ENCODE measurements at places on chromosomes 3 and 15.

GRCh38 chr15:83112233-83112955, 4.9 kb downstream of the TM6SF1 start:
- no peak for DNase-seq

GRCh38 chr3:108973019-108973418, 19.3 kb upstream of the GUCA1C start:
- no peak for DNase-seq

GRCh38 chr3:4831580-4831950, 147.7 kb upstream of the BHLHE40 start:
- no peak for DNase-seq

DNA sequence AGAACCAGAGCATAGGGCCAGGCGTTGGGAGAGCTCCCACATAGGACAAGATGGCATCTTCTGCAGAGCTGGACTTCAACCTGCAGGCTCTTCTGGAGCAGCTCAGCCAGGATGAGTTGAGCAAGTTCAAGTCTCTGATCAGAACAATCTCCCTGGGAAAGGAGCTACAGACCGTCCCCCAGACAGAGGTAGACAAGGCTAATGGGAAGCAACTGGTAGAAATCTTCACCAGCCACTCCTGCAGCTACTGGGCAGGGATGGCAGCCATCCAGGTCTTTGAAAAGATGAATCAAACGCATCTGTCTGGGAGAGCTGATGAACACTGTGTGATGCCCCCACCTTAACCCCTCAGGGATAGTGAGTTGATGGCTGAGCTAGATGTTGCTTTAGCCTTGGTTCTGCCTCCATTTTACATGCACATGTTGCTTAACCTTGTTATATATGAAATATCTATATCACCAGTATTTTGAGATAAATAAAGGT, at the start of gene PYDC2:
Gene PYDC2 (plus strand): TSS at position 51 of the 483 bp plus-strand sequence. CDS start 0 bp downstream, at position 51.
- no peak for DNase-seq
